Gastrocnemius medialis (tissue), 4 donors: ENCODE measurements at places on chromosomes 11 and 22.

DNA sequence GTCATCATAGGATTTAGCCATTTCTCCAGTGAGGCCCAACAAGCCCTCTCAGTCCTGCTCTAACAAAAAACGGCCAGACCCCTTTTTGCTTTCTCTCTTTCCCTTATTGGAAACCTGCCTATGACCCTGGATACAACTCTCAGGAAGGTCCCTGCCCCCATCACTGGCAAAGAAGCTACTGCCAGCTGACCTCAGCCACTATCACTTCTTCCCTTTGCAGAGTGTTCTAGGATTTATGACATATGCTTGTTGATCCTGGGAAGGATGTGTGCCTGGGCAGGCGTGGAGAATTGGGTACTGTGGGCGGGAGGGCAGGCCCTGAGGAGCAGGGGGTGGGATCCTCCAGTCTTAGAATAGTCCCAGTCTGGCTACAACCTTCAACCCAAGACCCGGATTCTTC, 7.5 kb downstream of the PGAP2 start:
- no peak for DNase-seq

GRCh38 chr22:22916952-22917290, 29.3 kb downstream of the IGLL5 start:
- DNase-seq, result no peak

- no peak for DNase-seq
Measured at GRCh38 chr11:73856031-73856567, 20.5 kb downstream of the COA4 start.

GRCh38 chr11:103368145-103368544, 258.9 kb downstream of the DYNC2H1 start:
- DNase-seq, result no peak

DNA sequence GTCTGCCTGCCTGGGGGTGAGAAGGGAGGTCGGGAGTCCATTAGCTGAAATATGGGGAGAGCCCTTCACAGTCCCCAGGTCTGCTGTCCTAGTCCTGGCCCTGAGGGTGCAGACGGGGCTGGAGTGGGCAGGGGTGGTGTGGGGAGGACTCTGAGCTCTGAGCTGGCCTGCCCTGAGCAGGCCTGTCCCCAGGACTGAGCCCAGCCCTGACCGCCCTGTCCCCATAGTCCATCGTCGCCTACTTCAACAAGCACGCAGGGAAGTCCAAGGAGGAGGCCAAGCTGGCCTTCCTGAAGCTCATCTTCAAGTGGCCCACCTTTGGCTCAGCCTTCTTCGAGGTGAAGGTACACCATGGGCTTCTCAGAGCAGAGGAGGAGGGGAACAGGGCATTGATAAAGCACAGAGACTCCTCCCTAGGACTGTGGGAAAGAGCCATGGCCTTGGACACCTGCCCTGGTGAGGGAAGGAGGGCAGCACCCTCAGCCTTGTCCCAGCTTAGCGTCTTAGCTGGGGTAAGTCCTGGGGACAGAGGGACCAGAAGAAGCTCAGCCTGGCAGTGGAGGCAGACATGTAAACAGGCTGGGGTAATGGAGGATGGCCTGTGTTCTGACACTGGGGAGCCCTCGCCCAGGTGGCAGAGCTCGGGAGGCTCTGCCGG, 83.7 kb downstream of the MYO7A start:
- no peak for DNase-seq

GRCh38 chr11:65246506-65246905, 15.3 kb upstream of the POLA2 start:
- DNase-seq, result no peak

DNA sequence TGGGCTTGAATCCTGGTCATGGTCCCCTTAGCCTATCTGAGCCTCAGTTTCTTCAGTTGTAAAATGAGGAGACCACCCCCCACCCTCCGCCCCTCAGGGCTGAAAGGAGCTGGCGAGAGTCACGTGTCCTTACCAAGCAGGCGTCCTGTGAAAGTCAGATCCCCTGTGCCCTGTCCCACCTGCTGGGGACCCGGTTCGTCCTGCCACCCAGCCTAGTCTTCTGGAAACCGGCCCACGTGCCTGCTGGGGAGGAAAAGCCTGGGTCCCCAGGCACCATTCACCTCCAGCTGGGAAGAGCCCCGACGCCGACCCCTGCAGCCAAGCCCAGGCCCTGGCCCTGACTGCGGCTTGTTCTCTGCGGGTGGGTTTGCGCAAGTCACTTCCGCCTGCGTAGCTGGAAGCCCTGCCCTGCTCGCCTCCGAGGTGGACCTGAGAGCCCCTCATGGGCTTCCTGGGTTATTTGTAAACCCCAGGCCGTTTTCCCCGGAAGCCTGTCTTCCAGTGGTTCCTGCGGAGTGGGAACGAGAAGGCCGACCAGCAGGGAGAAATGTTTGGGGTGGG, 679 bp upstream of the SSH3 start:
- DNase-seq, result peak; percentile 47

GRCh38 chr22:46641811-46642266, 21.7 kb downstream of the GRAMD4 start:
- DNase-seq, result no peak

DNA sequence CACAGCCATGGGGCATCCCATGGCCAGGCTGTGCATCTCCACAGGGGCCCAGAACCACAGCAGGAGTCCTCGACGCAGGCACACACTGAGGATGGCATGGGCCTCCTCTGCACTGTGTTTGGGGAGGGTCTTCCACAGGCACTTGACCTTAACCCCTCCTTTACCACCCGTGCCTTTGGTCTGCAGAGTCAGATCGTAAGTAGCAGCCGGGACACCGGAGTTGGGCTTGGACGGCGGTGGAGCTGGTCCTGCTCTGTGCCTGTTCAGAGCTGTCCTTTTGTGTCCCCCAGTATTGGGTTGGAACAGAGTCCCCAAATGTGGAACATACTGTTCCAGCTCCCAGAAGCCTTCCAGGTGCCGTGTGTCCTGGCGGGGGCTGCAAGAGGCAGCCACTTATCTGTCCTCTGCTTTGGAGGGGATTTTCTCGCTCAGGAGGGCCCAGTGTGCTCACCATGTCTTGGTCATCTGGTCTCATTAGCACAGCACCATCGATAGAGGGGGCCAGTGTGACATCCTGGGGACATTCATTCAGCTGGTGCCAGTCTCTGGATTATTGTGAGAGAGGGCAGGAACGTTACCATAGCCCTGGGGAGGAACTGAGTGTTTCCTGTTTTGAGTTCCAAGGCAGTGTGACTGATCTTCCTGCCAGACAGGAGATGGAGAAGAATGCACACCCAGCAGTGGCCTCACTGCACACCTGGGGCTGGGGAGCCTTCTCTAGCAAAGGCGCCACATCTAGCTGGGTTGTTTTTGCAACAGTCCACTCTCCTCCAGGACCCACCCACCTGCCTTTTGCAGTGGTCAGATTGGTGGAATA, 12.4 kb downstream of the CRELD2 start:
- peak; percentile 80 for DNase-seq

- DNase-seq, result no peak
Measured at GRCh38 chr11:122850076-122850631, 11.9 kb downstream of the CRTAM start.

GRCh38 chr11:43582863-43583462, 97.6 kb upstream of the HSD17B12 start:
- DNase-seq, result no peak

DNA sequence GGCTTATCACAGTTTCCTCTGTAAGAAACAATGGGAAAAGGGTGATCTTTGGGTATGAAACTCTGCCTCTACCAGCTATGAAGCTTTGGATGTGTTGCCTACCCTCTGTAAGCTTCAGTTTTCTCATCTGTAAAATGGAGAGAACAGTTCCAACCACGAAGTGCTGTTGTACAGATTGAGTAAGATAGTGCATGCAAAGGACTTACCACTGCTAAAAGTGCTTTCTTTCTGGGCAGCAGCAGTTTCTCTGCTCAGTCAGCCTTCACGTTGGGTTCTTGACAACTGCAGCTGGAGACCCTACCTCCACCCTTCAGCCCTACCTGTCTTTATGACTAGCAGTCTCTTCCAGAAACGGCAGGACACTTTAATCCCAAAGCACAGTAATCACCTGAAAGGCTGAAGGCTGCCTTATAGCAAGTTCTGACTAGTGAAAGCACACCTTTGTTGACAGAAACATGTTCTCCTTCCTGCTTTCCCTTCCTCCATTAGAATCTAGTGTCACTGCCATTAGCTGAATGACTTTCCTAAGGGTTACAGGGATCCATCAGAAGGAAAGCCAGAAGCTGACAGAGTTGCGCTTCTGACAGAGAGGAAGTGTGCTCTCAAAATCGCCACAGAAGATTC, 91.4 kb downstream of the RPL27A start:
- no peak for DNase-seq

DNA sequence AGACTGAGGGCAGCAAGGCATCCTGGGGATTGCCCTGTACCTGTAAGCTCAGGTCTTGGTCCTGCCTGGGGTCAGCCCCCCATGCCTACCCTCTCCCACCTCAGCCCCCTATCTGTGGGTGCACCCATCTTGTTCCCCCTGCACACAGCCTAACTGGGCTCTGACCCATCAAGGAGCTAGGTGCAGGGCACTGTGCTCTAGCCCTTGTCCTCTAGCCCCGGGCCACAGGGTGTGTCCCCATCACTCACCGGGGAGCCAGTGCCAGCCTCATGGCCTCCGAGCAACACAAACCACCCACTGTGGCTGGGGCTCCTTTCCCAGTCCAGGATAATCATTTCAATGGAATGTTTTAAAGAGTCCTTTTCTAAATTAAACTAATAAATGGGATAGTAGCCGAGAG, 293.9 kb upstream of the PLET1 start:
- no peak for DNase-seq

DNA sequence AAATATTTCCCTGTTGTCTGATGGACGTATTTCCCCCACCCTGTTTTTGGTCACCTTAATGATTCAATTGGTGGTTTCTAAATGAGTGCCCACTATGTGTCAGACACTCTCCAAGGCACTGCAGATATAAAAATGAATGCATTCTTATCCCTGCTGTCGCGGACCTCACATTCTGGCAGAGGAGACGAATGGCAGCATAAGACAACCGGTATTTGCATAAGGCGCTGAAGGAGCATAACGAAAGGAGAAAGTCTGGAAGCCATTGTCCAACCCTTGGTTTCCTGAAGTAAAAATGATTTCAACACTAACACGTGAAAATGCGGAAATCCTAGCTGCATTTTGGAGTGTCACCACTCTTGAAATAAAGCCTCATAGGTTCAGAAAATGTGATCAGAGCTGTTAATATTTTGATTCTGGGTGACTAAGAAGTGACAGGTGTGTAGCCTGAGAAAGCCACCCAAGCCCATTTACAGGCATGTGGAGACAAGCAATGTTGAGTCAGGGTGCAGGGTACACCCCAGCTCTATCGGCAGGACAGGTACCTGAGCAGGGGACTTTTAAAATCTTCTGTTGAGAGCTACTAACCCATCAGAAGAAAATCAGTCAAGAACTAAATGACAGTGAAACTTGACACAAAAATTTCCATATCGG, 10.1 kb upstream of the GAB2 start:
- no peak for DNase-seq

GRCh38 chr11:34411791-34412190, 26.9 kb upstream of the CAT start:
- no peak for DNase-seq

DNA sequence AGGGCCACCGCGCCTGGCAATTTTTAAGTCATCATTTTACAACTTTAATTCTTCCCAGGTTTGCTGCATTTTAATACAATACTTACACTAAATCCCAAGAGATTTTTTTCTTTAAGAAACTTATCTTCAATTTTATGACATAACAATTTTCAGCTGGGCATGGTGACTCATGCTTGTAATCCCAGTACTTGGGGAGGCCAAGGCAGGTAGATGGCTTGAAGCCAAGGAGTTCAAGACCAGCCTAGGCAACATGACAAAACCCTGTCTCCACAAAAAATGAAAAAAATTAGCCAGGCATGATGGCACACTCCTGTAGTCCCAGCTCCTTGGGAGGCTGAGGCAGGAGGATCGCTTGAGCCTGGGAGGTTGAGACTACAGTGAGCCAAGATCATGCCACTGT, 38.8 kb downstream of the CLDN25 start:
- DNase-seq, result no peak

- DNase-seq, result no peak
Measured at GRCh38 chr22:27761665-27762064, 39.9 kb downstream of the MN1 start.

- no peak for DNase-seq
Measured at GRCh38 chr11:111019871-111020670, 225.5 kb upstream of the POU2AF2 start.

DNA sequence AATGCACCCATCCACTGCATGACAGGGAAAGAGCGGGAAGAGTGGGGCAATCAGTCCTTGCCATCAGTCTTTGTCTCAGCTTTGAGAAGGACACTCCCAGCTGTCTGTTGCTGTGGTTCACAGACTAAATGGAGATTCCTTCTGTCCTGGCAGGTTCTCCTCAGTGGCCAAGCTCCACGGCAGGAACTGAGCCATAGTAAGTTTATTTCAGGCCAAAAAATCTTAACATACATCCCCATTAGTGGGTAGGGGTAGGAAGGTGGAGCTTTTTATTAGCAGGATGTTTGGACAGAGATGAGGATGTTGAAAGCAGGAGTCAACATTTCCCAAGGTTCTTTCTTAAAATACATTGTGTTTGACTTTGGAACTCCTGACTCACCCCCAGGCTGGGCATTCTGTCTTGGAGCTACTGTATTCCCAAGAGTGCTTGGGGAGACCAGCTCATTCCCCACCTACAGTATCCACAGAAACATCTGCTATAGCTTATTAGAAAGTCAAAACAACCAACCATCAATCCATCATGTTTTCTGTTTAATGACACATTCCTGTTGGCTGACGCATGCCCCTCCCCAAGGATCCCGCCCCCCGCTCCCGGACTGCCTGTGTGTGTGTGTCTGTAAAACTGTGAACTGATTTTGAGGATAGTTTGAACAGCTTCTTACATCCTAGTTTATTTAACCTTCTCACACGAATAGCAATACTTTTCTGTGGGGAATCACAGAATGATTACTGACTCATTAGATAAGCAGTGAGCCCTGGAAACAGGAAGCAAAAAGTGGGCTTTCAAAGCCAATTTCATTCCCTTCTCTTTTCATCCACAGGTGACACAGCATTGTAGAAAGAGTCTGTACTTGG, 109.5 kb downstream of the CCDC81 start:
- peak; percentile 32 for DNase-seq

DNA sequence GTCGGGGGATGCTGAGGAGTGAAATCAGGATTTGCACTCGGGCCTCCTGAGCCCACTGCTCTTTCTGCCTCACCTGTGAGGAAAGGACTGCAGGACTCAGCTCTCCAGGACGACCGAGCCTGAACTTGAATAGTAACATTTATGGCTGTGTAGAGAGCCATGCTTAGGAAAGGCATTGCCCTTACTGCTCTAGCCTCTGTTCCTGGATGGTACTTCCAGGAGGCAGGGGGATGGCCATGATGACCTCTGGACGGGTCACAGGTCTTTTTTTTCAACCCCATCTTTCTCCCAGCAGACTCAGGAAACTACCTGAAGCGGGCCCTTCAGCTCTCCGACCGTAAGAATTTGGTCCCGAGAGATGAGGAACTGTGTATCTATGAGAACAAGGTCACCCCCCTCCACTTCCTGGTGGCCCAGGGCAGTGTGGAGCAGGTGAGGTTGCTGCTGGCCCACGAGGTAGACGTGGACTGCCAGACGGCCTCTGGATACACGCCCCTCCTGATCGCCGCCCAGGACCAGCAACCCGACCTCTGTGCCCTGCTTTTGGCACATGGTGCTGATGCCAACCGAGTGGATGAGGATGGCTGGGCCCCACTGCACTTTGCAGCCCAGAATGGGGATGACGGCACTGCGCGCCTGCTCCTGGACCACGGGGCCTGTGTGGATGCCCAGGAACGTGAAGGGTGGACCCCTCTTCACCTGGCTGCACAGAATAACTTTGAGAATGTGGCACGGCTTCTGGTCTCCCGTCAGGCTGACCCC, 11.3 kb downstream of the ANKK1 start:
- DNase-seq, result no peak

GRCh38 chr11:40754297-40754696, 705.2 kb downstream of the LRRC4C start:
- no peak for DNase-seq

GRCh38 chr11:128518493-128519207, 68.7 kb downstream of the ETS1 start:
- no peak for DNase-seq
